ENCODE measurements at places on chromosomes 1 and 21.

GRCh38 chr1:78913950-78914349 is 92.6 kb downstream of the ADGRL4 start:
- DNase-seq, result no peak

DNA sequence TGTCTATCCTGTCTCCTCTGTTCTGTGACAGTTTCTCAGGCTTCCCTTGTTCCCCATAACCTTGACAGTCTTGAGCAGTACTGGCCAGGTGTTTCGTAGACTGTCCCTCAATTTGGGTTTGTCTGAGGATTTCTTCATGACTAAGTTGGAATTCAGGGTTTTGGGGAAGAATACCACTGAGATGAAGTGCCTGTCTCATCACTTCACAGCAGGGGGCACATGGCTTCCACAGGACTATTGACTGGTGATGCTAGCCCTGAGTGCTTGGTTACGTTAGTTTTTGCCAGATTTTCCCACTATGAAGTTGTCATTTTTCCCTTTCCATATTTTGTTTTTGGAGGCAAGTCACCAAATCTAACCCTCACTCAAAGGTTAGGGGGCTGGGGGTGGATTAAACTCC is 45.7 kb downstream of the CDCP2 start:
- DNase-seq, result no peak

GRCh38 chr1:22920026-22920733 is 52.5 kb downstream of the LACTBL1 start:
- DNase-seq, result no peak

DNA sequence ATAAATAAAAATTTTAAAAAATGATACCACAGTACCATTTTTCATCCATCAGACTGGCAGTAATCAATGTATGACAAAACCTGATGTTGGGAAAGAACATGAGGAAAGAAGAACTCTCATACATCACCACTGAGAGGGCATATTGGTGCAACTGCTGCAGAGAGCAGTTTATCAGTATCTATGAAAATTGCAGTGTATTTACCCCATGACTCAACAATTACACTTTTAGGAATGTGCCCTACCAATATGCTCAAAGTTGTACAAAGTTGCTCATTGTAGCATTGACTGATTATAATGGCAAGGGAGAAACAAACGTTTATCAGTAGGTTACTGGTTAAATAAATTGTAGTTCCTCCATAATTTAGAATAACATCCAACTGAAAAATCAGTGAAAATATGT is 36.7 kb downstream of the CATSPERE start:
- no peak for DNase-seq

DNA sequence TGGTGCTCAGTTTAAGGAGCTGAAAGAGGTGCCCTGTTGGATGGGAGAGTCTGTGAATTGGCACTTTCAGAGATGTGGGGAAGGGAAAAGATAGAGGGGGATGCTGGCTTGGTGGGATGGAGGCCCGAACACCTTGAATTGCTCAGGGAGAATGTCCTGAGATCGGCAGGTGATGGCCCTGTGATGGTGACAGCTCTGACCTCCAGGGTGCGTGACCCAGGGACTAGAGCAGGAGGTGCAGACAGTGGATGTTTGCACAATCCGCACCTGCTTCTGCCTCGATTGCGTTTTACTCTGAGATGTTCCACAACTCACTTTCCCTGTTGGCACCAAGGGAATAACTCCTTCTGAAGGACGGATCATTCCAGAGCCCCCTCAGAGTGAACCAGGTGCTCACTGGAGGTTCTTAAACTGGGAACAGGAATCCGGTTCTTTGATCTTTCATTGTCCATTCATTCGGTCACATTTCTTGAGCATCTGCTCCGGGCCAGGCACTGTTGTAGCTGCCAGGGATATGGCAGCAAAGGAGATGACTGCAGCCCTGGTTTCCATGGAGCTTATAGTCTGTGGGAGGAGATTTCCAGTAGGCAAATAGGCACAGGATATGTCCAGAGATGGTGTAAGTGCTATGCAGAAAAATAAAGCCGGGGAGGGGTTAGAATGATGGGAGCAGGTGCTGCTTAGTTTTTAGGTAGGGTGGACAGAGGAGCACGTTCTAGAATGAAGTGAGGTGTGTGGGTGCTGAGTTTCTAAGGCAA is 226.6 kb upstream of the TMEM51 start:
- no peak for DNase-seq

GRCh38 chr1:151993734-151994496 is at the start of gene S100A10:
S100A10 (minus strand) TSS chr1:151993859; CDS start chr1:151986230, 7,629 bp downstream.
- DNase-seq, result peak; percentile 66

DNA sequence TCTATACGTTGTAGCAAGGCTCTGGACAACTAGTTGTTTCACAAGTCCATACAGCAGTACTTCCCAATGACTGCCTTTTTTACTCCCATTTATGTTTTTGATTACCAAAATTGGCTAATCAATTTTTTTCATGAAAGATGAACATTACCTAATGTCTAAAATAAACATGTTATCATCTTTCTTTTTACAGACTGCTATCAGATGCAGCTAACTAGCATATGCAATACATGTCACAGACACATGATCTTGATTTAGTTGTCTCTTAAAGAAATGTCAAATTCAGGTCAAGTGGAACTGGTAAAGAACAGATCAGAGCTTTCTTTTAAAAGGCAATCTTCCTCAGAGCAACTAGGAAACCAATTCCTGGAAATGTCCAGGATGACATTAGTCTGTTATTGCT is 630 bp upstream of the DBT start:
- no peak for DNase-seq

DNA sequence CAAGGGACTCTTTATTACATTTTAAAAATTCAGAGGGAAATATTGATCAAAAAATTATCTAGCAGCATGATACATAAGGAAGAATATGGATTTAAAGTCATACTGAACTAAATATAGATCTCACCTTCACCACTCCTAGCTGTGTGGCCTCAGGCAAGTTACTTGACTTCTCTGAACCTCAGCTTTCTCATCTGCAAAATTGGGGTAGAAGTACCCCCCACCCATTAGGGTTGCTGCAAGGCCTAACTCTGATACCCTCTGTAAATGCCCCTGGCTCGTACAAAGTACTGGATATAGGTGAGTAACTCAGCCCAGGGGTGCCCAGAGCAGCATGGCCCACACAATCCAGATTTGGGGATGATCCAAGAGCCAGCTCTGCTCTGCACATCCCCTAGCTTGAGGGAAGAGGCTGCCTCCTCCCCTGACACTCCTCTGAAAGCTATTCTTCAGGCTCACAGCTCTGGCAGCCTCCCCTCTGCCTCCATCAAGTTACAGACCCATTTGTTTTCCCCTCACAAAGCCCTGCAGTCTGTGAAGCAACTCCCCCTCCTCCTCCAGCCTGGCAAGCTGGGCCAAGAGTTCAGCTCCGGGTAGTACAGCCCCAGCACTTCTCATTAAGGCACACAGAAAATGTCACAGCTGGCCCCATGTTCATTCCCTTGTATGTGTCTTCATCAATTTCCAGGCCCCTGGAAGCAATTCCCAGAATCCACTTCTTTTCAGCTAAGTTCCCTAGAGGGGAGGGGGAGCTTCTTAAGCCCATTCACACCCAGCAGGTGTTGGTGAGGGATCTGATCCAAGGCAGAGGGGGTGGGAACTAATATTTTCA is 143.7 kb downstream of the PLPP3 start:
- no peak for DNase-seq

- no peak for DNase-seq
Observed at GRCh38 chr1:103461161-103462105, 64.1 kb upstream of the RNPC3 start.

DNA sequence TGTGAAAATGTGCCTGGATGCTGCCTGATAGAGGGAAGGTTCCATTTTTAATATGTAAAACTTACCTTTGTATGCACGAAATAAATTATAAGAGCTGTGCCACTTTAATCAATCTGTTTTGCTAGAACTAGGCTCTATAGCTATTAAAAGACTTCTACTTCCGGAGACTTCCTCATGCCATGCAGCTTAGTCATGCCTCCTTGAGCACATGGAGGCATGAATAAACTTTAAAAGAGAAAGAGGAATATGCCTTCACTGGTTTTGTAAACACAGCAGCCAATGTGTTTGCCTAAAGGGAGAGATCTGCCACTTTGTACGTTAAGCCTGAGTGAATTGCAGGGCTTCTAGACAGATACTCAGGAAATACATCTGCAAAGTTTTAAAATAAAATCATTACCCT is 604.6 kb downstream of the LRRIQ3 start:
- DNase-seq, result no peak

GRCh38 chr1:16938351-16939321 is 16.9 kb downstream of the CROCC start:
- no peak for DNase-seq

DNA sequence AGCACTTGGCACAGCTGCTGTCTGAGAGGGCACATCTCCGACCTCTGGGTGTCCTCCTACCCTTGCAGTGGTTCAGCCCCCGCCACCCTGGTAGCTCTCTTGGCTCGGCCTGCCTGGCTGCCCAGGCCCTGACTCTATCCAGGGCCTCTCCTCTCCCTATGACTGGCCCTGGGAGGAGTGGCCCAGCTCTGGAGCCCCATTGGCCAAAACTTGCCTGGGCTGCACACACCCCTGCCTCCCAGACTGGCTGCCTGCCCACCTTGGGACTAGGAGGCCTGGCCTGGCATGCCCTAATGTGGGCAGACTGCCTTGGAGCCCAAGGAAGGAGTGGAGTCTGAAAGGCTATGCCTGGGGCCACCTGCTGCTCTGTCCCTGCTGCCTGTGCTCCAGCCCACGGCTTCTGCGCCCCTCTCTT is 33.6 kb downstream of the ACOT11 start:
- no peak for DNase-seq

DNA sequence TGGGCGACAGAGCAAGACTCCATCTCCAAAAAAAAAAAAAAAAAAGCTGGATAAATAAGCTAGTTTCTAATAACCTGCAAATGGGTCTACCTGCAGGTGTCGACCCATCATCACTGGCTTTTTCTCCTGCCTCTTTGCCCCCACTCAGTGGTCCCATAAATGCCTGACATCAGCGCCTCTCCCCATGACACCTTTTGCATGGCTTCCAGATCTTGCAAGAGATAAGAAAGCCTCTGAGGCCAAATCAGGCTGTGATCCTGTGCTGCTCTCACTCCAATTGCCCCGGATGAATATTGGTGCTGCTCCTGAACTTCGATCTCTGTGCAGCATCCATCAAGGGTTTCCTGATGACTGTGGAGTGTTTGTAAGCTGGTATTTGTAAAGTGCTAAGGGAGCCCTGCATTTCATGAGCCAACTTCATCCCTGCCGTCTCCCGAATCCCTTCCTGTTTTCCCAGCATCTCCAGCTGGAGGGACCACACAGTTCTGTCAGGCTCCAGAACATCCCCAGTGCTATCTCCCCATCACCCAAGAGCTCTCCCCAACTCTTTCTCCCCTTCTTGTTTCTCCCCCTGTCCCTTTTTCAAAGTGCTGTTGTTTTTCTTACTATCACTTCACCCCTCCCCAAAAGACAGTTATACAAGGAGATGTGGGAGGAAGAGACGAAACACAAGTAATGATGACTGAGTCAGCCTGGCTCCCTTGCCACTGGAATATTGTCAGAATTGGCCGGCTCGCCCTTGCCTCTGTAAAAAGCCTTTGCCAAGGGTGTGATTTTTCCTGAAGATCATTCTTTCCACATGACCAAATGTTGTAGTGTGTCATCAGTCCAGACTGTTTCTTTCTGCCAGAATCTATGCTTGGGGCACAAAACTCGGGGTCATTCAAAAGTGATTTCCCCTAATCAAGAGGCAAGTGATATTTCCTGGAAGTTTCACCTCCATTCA is 2.8 kb upstream of the EFHD2 start:
- no peak for DNase-seq

DNA sequence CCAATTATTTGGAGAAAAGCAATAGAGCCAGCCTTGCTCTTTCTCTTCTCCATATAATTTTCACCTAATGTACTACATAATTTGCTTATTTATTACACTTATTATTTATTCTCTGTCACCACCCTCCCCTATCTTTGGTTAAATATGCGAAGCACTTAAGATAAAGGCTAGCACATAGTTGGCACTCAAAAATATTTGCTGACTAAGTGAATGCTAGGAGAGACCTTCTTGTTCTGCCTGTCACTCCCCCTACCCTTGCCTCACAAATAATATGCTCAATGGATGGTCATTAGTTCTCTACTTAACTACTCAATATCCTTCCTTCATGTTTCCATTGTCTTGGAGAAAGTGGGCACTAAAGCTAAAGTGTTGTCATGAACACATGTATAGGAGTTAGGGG is 139.7 kb upstream of the ZC3H11B start:
- no peak for DNase-seq

- no peak for DNase-seq
Observed at GRCh38 chr21:29870814-29871213, 69.0 kb downstream of the GRIK1 start.

DNA sequence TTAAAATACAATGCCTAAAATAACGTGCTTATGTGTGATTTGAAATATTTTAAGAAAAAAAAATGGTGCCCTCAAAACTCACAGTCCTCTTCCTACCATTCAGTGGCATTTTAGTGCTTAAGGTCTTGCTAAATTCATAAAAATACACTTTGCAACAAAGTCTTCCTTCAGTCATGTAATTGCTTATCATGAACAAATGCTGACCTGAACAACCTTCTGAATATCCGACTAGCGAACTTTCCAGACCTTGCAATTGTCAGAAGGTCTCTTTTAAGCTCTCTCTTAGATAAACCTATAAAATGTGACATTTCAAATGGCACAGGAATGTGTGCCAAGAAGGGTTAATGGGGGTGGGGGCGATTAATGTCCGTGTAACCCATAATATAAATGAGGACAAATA is 858 bp downstream of the BRINP3 start:
- no peak for DNase-seq

DNA sequence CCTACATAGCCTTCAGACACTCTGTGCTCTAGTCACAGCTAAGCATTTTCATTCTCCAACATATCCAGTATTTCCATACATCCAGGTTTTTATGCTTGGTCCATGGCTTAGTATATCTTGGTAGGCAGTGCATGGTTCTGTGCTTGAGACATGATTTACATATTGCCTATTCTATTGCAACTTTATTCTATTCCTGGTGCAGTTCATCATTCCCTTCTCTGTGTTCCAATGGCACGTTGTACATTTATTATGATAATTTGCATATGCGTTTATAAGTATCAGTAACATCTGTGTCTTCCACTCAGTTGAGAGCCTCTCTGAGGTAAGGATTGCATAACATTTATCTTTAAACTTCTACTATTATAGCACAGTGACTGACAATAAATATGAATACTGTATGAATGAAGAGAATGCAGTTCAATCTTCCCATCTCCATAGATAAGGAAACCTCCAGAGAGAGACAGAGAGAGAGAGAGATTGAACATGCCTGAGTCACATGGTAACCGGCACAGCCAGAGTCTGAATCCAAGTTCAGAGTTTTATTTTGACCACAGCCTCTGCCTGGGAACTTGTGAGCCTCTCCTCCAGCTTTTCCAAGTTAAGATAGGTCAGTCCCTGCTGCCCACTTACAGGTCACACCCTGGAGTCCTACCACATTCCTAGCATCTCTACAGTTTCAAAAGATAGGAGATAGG is 41.5 kb downstream of the PLPPR5 start:
- no peak for DNase-seq

GRCh38 chr1:78104322-78104721 is 58.6 kb downstream of the GIPC2 start:
- no peak for DNase-seq

DNA sequence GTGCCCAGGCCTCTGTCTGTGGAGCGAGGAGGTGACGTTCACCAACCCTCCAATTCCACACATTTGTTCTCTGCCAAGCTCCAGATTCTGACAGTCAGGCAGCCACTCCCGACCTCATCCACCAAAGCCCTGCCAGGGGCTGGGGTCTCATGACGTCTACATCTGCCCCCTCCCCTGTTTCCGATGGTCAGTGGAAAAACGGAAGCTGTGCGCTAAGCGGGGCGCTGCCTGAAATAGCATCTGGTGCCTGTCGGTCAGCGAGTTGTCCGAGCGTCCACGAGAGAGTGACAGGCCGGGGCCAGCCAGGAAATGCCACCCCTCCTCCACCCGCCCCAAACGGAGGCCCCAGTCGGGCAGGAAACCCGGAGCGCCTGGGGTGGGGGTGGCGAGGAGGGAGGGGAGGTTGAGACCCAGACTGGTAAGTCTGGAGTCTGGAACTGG is 3.2 kb upstream of the TAL1 start:
- DNase-seq, result no peak
